NCI-H510A treated with DMSO at 0.1 percent for 48 hours (cell line): ENCODE measurements at places on chromosomes 13 and 19.

DNA sequence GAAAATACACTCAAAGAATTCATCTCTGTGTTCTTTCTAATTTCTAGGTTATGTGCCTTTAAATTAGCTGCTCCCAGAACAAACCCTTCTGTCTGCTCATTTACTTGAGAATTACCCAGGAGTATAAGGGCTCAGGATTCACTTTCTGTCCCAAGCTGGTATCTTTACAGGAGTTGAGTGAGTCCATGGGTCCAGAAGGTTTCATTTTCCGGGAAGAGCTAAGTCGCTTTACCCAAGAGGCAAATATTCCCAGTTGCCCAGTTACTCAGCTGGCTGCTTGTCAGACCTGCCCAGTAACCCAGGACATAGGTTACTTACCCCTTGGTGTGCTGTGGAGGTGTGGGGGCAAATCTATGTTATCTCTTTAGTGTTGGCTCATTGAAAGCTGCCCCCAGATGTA lies 47.3 kb downstream of the DHRS12 start:
- no peak for DNase-seq

DNA sequence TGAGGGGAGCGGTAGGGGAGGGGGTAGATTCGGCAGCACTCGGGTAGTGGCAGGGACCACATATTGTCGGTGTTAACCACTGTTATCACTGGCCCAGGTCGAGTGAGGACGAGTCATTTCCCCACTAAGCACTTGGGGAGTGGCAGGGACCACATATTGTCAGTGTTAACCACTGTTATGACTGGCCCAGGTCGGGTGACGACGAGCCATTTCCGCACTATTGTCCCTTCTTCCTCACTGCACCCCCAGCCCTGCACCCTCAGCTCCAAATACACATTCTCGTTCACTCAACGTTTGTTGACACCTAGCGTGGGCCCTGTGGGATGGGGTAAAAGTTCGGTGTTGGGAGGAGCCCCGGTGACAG lies 467 bp upstream of the CLN5 start:
- no peak for DNase-seq

- no peak for DNase-seq
Observed at GRCh38 chr13:75612354-75612753, 23.8 kb upstream of the LMO7 start.

GRCh38 chr13:49528161-49528560 lies 32.4 kb downstream of the PHF11 start:
- no peak for DNase-seq
